ENCODE measurements at places on chromosomes 12 and 14.

- no peak for DNase-seq
Measured at GRCh38 chr14:55819610-55820304, 239.8 kb downstream of the KTN1 start.

DNA sequence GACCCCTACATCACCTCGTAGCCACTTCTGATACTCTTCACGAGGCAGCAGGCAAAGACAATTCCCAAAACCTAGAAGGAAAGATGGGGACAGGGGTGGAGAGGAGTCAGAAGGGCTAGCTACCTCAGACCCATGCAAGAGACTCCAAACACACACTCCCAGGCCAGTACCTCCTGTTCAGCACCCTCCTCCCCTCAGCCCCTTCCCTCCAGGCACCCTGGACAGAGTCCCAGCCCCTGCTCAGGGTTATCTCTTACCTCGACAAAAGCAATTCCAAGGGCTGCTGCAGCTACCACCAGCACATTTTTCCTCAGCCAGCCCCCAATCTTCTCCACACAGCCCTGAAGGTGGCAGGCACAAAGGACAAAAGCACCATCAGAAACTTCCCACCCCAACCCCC, 3.3 kb downstream of the CD63 start:
- no peak for DNase-seq

- DNase-seq, result no peak
Measured at GRCh38 chr12:13222076-13222475, 25.6 kb downstream of the EMP1 start.

GRCh38 chr12:7787574-7788293, 1.5 kb upstream of the NANOG start:
- DNase-seq, result no peak

GRCh38 chr12:65016881-65017650, 104.0 kb downstream of the WIF1 start:
- no peak for DNase-seq

DNA sequence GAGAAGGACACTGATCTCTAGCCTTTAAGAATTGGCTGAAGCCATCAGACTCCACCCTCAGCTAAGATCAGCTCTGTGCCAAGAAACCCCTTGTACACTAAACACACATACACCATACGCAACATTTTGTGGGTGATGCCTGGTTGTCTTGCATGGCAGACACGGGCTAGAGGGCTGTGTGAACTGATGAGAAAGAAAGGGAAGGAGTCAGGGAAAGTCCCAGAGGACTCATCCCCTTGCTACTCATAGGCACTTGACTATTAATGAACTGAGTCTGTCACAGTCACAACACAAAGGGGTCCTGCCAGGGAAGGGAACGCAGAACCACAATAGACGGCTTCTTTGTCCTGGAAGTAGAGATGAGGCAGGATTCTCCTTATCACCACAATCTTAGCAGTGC, 80.8 kb downstream of the EMP1 start:
- DNase-seq, result no peak

DNA sequence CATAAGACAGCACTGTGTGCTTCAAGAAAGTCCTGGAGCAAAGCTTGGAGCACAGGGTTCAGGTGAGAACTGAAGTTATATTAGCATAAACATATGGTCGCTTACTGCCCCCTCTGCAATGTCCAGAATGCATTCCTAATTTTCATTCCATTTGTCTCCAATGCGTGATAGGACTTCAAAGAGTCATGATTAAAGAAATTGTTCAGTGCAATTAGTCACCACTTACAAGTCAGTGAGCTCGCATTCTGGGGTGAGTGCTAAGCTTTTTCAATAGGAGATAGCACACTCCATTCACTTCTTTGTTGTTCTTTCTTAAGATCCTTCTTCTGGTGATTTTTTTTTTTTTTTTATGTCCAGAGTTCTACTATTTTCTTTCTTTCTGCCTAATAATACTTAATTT, 398.4 kb downstream of the SYT1 start:
- DNase-seq, result no peak

Data from fibroblast of skin of left quadriceps (primary cell).